ENCODE measurements at places on chromosomes 4 and X.

- no peak for DNase-seq
These were observed 49.7 kb downstream of the ABCG2 start for GRCh38 chr4:88108747-88109122.

GRCh38 chr4:12562021-12562420 is 922.1 kb downstream of the RAB28 start:
- DNase-seq: no peak

- DNase-seq: peak; percentile 16
These were observed 482.9 kb downstream of the NAF1 start for GRCh38 chr4:162683659-162684370.

- peak; percentile 34 for DNase-seq
These were observed 16.0 kb upstream of the FGF16 start for GRCh38 chrX:77431227-77431626.

DNA sequence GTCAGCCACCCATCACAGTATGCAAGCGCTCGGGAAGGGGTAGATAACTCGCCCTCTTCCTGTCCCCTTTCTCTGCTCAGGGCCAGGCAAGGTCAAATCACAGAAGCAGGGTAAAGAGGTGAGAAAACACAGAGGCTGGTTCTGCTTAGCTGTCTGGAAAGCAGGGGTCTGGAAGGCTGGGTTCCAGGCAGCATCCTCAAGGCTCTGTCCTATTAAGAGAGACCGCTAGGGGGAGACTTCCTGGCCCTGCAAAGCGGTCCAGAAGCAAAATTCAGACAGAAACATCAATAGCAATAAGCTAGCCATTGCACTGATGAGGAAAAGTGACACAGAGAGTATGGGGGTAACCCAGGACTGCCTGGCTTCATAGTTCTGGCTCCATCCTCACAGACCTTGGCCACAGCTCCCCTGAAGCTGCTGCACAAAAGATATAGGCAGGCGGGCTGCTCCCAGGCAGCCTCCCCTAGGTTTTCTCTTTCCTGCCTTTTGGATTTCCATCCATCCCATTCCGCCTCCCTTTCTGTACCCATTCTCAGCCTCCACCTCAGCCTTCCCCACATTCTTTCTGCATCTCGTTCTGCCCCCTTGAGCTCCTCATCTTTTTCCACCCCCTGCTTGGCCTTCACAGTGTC is 308.5 kb downstream of the EVC2 start:
- DNase-seq: peak; percentile 19

DNA sequence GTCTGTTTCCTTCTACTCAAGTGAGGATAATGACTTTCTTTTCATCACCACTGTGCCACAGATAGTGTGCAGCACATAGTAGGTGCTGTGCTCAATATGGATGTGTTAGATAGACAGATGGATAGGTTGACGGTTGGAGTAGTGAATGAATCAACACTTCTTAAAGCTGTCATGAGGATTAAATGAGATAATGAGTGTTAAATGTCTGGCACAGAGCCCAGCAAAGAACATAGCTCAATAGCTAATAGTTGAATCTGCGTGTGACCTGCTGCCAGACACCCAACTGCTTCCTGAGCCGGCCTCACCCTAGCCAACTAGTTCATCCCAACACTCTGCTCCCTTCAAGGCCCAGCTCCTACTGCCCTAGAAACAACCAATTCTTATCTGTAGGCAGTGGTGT is 67.7 kb upstream of the PJA1 start:
- no peak for DNase-seq

DNA sequence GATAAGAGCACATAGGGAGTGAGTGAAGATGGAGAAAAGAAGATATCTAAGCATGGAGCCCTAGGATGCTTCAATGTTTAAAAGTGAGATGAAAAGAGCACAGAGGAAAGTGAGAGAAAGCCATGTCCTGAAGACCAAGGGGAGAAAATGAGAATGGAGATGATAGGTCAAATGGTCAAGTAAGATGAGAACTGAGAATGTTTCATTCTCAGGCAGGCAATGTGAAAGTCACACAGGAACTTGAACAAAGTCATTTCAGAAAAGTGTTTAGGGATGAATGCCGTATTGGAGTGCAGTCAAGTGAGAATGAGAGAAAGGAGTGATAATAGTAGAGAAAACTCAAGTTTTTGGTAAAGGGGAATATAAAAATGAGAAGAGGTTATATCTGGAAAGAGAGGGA is 148.7 kb upstream of the PTCHD1 start:
- no peak for DNase-seq
